Endodermal cell (in vitro differentiated cells): ENCODE measurements at places on chromosomes 2 and 18.
A peak's percentile ranks its signal among the peaks of the same experiment; 100 is the strongest.

DNA sequence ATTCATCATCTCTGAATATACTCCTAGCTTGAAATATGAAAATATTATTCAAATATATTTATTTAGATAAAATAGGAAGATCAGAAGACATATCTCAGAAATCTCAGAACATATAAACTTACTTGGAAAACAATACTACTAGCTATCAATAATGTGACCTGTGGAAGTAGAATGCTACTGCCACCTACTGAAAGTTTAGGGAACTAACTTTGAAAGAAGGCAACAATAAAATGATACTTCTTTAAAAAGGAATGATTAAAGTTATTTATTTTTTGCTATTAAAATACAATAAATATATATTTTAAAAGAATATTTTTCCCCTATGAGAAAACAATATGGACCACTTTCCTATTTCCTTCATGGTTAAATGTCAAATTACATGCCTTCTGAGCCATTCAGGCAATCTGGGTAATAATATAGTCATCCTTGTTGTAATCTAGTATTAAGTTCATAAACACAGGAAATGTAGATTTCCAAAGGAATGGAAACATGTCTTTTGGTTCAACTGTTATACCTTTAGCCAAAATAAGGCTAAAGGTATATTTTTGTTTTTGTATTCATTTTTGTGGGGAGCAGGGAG lies 26.0 kb downstream of the ACADL start:
- DNase-seq, result no peak

GRCh38 chr2:235378246-235378645 lies 115.6 kb upstream of the AGAP1 start:
- no peak for DNase-seq

DNA sequence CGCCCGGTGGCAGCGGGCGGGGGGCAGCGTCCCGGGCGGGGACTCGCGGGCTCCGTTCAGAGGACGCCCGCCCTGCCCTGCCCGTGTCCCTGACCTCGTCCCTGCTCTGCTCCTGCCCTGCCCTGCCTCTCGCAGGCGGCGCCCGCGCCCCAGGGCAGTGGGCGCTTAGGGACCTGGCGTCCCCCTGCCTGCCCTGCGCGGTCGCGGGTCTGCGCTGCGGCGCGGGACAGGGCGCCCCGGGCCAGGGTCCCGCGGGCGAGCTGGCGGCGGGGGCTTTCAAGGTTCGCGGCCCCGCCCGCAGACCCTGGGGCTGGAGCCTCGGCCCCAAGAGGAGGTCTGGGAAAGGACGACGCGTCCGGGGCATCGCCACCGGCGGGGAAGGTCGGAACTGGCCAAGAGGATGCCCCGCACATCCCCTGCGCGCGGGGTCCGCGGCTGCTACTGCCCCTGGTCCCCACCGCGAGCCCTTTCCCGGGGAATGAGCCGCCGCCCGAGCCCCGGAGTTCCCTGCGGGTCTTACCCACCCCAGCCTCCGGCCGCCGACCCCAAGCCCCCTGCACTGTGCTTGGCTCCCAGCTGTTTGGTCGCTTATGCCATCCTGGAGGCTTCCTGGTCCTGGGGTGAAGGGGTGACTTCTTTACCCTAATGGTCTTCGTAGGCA lies 679 bp downstream of the RNF144A start:
- DNase-seq, result peak; percentile 81

- DNase-seq, result no peak
Measured at GRCh38 chr2:225076125-225076524, 33.9 kb upstream of the DOCK10 start.

DNA sequence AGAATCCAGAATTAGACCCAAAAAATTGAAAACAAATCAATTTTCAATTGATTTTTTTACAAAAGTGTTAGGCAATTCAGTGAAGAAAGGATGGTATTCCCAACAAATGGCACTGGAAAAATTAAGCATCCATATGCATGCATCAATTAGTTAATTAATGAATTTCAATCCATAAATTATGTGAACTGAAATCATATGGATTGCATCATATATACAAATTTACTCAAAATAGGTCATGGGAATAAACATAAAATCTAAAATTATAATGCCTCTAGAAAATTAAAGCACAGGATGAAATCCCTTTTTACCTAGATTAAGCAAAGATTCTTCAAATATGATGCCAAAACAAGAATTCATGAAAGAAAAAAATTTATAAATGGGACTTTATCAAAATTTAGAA lies 213.9 kb upstream of the KLHL29 start:
- no peak for DNase-seq

DNA sequence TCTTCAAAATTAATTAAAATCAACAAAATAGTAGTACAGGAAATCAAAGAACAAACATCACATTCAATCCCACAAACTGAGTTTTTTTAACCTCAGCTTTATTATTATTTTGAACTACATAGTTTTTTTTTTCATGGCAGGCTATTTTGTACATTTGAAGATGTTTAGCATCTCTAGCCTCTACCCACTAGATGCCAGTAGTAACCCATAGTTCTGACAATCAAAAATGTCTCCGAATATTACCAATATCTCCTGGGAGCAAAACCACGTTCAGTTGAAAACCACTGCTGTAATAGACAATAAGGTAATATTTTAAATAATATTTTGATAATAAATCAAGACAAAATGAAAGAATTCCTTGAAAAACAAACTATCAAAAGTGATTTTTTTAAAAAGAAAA lies 702.6 kb upstream of the LRRTM1 start:
- DNase-seq, result no peak

- no peak for DNase-seq
Measured at GRCh38 chr2:15287447-15288184, 273.5 kb downstream of the NBAS start.

DNA sequence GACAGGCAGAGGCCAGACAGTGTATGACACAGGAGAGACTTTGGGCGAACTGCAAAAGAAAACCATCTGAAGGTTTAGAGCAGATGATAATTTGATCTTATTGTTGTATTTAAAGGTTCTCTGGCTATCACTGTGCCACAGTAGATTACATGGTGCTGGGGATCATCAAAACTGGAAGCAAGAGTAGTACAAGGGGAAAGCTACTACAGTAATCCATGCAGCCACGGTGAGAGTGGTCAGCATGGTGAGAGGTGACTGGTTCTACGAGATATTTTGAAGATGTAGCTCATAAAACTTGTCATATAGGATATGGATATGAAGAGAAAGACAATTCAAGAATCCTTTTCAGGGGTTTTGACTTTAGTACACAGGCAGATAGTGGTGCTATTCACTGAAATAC lies 194.8 kb upstream of the GULP1 start:
- no peak for DNase-seq

- no peak for DNase-seq
Measured at GRCh38 chr2:100404411-100404810, 13.1 kb downstream of the CHST10 start.

DNA sequence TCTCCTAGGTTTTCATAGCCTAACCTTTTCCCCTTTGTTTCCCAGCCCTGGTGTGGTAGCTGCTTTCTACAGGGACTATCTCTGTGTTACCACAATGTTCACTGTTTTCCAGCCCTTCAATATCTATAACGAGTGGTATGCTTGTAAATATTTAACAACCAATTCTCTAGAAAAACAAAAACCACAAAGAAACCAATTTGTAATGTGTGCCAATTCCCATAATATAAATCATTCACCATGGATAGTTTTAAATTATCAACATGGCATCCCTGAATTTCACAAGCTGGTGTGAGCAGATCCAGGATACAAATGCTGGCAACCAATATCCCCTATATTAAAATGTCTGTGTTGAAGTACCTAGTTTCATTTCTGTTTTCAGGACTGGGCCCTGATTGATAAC lies 207.5 kb upstream of the FBXO11 start:
- no peak for DNase-seq

- no peak for DNase-seq
Measured at GRCh38 chr18:57062844-57063243, 84.0 kb upstream of the BOD1L2 start.

- no peak for DNase-seq
Measured at GRCh38 chr18:53375621-53376020, 848.8 kb downstream of the MBD2 start.

- DNase-seq, result no peak
Measured at GRCh38 chr2:1814616-1815015, 70.3 kb upstream of the PXDN start.

DNA sequence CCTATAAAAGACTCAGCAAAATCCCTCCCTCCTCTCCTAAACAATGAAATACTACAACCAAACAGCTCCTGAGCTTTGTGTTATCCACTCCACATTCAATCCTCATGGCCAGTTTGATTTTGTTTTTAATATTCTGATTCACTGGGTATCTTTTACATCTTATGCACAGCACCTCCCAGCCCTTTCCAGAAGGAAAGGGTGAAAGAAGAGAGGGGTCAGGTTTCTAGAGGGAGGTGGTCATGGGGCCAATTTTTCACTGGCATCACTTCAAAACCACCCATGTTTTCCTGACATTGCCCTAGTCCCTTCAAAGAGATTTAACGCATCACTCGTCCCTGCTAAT lies 315.6 kb downstream of the LPIN1 start:
- DNase-seq, result no peak

- DNase-seq, result no peak
Measured at GRCh38 chr2:43612944-43613343, 17.1 kb upstream of the THADA start.
